ENCODE measurements at places on chromosomes 6 and 20.

DNA sequence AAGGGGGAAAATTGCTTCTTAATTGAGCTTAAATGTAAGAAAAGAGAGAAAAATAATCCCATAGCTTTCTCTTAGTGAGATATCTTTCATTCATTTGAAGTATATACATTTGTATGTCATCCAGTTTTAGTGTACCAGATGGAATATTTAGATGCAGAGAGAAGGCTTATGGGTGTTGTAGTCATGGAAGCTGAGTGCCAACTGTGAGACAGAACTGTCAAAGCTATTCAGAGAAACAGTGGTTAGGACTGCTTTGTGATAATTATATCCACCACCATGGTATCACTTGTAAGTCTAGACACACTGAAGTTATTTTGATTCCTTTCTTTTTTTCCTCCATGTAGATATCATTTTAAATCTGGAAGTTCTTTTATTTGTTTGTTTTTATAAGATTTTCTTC, 524.3 kb upstream of the EPHA7 start:
- DNase-seq, result no peak

DNA sequence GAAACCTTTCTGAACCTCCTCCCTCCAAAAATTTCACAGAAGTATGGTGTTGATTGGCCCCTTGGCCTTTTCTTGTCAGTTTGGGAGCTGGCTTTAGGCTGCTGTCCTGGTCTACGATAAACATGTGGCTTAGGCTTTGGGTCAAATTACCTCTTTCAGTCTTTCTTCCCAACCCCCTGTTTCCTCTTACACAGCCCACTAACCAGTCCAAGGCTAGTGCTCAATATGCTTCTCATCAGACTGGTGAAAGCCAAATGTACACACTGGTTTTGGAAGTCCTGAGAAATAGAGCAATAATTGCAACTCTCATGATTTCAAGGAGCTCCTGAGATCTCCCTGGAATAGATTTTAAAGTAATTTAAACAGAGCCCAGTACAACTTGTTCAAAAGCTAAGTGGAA, 933.7 kb upstream of the GJE1 start:
- no peak for DNase-seq

- DNase-seq, result no peak
Observed at GRCh38 chr6:70133246-70133645, 169.6 kb downstream of the COL9A1 start.

DNA sequence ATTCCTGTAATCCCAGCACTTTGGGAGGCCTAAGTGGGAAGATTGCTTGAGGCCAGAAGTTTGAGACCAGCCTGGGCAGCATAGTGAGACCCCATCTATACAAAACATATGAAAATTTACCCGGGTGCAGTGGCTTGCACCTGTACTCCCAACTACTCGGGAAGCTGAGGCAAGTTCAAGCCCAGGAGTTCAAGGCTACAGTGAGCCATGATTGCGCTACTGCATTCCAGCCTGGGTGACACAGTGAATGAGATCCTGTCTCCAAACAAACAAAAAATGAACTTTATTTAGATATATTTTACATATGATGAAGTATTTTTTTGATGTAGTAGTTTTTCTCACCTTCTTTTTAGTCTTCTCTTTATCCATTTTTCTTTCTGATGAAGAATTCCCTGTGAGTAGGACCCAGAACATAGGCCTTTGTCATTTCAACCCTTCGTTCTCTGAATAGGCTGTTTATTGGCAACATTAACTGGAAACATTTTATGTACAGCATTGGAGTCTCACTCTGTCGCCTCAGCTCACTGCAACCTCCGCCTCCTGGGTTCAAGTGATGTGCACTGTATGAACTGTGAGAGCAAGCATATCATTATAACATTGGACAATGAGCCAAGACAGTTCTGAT, 10.9 kb downstream of the KIF3B start:
- no peak for DNase-seq
